ENCODE measurements at places on chromosomes 3 and 15.
A peak's percentile ranks its signal among the peaks of the same experiment; 100 is the strongest.

DNA sequence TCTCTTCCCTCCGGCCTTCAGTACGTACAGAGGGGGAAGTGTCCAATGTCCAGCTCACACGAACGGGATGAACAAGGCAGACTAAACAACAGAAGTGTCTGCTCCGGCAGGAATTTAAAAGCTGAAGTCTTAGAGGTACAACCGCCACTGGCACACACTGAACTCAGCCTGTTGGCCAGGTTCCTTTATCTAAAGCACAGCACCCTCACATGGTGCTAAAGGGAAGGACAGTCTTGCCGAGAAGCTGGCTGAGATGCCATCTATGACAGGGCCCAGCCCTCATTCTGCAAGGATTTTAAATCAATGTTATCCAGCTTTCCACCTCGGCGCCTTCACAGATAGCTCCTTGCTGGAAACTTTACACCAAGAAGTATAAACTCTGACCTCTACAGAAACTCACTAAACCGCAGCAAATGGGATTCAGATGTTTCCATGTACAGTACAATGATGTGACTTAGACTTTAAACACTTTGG is 2.8 kb downstream of the ADAMTS17 start:
- peak; percentile 61 for DNase-seq

DNA sequence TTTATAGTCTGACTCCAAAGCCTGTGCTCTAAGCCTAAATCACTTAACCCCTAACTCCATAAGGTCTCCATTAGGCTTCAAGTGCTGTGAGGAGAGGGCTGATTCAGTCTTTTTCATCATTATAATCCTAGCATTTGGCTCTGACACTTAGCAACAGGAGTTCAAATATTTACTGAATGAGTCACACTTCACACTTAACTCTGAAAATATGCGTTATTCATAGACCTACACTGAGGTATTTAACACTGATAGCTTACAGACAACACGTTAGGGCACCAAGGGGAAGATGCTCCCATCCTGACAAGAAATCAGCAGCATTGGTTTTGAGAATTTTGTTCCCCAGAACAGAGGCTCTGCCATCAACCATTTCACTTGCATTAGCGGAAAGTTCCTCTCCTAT is 53.5 kb downstream of the MSL2 start:
- no peak for DNase-seq

GRCh38 chr15:71232411-71232810 is 117.1 kb downstream of the THSD4 start:
- DNase-seq, result no peak

DNA sequence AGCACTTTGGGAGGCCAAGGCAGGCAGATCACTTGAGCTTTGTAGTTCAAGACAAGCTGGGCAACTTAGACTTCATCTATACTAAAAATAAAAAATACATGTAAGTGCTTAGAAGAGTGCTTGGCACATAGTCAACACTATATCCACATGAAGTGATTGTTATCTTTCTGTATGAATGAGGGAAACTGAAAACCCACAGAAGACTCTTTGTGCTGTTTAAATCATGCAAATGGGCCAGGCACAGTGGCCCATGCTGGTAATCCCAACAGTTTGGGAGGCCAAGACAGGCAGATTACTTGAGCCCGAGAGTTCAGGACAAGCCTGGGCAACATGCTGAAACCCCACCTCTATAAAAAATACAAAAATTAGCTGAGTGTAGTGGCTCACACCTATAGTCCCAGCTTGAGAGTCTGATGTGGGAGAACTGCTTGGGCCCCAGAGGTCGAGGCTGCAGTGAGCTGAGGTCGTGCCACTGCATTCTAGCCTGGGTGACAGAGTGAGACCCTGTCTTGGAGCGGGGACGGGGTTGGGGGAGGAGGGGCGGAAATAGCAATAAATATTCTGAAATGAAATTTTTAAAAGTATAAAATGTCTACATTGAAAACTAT is 129.7 kb downstream of the NR2E3 start:
- no peak for DNase-seq

DNA sequence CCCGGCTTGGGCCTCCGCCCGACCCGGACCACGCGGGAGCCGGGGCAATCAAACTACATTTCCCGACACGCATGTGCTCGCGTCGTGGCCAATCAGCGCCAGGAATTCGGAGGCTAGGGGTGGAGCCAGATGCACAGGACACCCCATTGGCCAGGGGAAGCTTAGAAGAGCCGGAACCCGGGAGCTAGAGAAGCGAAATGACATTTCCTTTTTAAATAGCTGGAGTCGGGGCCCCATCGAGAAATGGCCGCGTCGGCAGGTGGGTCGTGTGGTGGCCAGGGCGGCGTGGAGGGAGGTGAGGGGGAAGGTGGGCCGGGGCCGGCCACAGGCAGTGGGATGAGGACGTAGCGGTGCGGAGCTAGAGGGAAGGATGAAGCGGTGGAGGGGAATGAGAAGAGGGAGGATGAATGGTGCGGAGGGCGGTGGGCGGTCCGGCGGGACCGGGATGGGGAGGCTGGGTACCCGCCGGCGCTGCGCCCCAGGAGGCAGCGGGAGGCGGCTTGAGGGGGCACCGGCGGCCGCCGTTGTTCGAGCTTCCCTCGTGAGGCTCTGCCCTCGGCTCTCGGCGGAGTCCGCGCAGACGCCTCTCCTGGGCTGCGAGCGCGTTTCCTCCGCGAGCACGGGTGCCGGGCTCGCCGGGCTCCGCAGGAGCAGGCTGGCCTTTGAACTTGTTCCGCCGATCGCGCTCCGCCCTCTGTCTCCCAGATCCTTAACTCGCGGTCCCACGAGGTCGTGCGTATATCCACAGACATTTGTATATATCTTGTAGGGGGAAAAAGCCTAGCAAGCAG is at the start of gene KBTBD8:
Gene KBTBD8 (plus strand): TSS at position 195 of the 791 bp plus-strand sequence. CDS start 49 bp downstream, at position 244.
- DNase-seq, result peak; percentile 98

All from WTC11 (cell line).